ENCODE measurements at places on chromosomes 2 and 18.
A peak's percentile ranks its signal among the peaks of the same experiment; 100 is the strongest.

DNA sequence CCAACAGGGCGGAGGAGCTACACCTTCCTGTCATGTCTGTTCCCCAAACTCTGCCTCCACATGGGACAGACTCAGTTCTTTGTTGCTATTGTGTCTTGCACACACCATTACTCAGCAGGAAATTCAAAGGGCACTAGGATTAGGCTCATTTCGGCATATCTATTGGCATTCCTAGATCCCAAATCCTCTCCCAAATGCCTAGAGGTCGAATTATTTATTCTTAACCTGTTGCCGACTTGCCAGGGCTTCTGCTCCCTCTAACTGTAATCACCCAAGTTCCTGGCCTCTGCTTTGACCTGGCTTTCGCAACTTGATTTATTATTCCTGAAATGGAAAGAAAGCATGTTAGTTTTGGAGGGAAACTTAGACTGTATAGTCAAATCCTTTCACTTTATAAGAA, 67.8 kb upstream of the ST6GAL2 start:
- no peak for DNase-seq

DNA sequence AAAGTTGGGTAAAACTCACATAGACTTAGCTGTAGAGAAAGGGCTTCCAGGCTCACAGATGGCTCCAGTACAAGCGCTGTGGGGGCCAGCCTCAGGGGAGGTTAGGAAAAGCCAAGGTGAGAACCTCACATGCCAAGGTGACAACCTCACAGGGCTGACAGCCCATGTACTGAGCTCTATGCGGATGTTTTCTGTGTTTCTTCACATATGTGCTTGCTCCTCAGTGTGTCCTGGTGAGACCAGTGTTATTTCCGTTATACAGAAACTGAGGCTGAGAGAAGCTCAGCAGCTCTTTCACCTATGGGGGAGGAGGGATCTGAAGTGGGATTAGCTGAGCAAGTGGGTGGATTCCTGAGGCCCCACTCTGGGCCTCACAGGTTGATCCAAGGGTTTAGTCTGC, 67.3 kb downstream of the INPP4A start:
- no peak for DNase-seq

DNA sequence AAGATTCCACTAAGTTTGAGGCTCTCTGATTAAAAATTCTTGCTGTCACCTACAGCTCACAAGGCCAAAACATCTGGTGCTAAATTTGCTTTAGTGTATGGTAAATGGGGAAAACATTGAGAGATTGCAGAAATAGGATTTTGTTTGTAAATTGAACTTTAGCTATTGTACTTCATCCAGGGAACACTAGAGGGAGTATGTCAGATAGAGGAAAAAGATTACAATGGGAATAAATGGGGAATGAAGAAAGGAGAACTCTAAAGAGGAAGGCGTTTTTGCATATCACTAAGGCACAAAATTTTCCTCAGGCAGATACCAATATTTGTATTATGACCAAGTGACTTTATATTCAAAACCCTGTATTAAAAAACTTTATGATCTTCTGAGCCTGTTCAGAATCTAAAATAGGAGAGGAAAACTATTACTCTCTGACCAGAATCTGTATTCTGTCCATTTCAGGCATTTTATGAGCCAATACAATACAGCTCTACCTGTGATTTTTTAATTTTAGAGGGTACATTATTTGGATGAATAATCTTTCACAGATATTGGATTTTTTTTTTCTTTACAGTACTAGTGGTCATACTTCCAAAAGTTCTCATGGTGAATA, 52.3 kb upstream of the ITGB6 start:
- DNase-seq = peak; percentile 76

- DNase-seq = no peak
These were observed 14.0 kb upstream of the DCC start for GRCh38 chr18:52325997-52326396.

DNA sequence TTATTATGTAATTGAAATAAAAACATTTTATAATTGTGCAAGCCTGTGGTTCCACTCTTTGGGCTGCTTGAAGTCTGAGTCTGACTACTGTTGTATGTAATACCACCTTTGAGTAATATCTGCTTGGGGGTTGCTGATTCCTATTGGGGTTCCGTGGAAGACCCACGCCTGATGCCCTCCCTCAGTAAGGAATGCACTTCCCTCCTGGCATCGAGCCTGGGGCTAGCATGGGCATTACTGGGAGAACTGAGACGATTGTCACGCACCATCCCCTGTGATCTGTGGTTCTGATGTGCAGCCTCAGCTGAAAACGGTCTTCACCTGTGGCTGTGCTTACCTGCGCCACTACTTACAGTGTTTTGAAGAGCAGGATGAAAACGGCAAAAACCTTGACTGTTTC, 32.7 kb upstream of the RBM44 start:
- DNase-seq = peak; percentile 14

GRCh38 chr2:192091476-192091875, 103.3 kb downstream of the TMEFF2 start:
- no peak for DNase-seq

DNA sequence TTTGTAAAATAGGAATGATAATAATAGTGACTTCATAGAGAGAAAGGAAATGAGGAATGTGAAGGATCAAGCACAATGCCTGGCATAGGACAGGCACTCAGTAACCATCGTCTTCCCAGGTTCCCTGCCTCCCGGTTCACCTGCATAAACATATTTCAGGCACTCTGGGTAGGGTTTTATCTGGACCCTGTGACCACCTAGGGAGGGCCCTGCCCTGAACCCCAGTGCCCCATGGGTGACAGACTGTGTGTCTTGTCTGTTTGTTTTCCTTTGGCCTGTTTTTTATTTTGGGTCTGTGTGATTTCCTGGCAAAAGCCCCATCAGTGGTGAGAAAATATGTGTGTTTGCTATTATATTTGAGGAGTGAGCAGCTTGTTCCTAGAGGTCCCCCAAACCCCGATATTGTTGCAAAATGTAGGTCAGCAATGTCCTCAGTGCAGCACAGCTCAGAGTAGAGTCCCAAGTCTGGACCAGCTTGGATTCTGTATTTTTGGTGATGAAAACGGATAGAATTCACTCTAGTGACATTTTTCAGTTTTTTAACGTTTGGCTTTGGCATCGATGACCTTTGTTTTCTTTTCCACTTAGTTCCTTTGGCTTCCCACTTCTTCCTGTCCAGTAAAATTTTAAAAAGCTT, 9.6 kb upstream of the NT5C1B start:
- no peak for DNase-seq

GRCh38 chr18:48007955-48008701, 77.7 kb upstream of the SMAD2 start:
- DNase-seq = no peak

- DNase-seq = no peak
These were observed 76.0 kb upstream of the ASB18 start for GRCh38 chr2:236340251-236340650.

DNA sequence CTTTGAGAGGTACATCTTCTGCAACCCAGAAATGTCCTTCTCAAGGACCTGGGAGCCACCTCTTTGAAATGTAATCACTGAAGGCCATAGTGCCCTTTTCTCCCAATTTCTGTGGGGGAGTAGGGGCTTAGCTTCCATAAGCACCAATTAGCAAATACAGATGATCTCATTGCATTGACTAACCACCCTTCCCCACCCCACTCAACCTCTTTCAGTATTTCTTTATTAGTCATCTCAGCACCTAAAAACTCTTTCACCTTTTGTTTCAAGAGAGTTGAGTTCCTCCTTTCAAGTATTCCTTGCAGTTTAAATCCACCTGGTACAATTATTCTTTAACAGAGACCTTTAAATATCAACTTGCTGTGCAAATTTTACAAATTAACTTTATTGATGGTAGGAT, 1011.8 kb upstream of the CDH2 start:
- DNase-seq = no peak

DNA sequence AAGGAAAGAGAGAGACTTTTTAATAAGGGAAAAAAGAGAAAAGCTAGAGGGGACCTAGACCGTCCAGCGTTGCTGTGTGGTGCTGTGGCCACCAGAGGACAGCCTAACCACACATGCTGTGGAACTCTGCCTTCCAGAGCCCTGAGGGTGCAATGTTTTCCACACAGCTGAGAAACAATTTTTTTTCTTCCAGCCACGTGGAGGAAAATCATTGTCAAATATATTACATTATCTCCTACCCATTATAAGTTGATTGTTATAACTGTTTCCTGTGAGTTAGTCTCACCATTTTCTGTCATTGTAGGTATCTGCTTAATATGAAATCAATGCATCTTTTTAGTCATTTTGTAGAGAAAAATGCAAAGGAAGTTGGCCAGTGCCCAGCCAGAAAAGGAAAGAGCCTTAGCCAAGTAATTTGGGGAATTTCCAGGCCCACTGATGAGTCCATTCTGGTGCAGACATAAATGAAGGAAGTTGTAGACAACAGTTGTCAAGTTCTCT, 5.9 kb upstream of the MRPL19 start:
- peak; percentile 69 for DNase-seq

- DNase-seq = peak; percentile 75
These were observed at the start of gene PSD4 for GRCh38 chr2:113173542-113174375. Gene PSD4 (plus strand): TSS chr2:113173971. CDS start chr2:113182457, 8,486 bp downstream.

GRCh38 chr2:215029936-215030335, 108.5 kb downstream of the ABCA12 start:
- no peak for DNase-seq

DNA sequence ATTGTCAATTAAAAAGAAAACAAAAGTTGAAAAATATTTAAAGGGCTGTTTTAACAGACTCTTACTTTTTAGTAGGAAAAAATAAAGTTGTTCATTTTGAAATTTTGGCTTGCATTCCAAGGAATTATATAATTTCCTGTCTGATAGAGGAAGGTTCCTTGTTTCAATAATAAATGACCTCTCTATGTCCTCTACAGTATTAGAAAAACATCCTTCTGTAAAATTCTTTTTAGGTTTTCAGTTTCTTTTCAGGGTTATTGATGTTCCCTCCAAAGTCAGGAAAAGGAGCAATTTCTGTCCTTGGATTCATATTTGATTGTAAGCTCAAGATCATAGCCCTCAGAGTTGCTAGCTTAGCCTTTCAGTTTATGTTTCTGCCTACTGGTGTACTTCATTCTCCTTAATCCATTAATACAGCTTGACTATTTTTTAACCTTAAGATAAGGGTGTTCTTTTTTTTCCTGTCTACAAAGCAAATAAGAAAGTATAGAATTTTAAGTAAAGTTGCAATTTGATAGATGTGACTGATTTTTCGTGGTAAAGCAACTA, 125.2 kb upstream of the COL3A1 start:
- DNase-seq = no peak

DNA sequence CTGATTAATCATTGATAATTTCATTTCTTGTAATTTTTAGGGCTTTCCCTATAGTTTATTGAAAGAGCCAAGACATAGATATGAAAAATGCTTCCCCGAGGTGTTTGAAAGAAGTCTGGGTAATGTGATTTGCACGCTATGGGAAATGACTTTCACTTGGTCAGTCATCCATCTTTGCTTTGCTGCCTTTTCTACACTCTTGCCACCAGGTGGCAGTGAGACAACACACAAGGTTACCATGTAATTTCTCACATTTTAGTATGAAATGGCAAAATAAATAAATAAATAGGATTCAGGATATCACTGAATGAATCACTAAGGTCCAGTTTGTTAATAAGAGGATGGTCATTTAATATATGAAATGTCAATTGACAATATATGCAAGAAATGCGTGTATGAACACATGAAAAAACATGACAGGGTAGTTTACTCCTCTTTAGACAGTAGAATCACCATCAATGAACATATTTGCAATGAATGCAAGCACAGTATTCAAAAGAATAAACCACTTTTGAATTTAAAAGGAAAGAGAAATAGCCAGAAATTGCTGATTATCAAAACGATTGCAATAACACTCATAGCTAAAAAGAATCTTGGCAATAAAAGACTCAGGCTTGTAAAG, 52.2 kb upstream of the KCNH7 start:
- peak; percentile 48 for DNase-seq

DNA sequence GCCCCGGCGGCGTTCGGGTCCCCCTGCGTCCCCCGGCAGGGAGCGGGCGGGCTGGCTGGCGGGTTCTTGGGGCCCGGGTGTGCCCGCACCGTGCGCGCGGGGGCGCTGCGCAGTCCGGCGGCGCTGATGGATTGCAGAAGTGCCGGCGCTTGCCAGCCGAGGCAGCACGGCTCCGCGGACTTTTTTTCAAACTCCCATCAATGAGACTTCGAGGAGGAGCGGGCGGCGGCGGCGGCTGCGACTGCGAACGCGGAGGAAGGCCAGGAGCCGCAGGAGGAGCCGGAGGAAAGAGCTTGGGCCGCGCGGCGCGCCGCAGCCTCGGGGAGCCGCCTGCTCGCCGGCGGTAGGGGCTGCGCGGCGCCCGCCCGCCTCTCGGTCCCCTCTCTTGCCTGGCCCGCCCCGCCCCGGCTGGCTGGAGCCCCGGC, at the start of gene GLI2:
TSS of gene GLI2 (plus strand) at position 123 of the 425 bp plus-strand sequence. CDS start 61,453 bp downstream, outside the sequence.
- DNase-seq = peak; percentile 34

DNA sequence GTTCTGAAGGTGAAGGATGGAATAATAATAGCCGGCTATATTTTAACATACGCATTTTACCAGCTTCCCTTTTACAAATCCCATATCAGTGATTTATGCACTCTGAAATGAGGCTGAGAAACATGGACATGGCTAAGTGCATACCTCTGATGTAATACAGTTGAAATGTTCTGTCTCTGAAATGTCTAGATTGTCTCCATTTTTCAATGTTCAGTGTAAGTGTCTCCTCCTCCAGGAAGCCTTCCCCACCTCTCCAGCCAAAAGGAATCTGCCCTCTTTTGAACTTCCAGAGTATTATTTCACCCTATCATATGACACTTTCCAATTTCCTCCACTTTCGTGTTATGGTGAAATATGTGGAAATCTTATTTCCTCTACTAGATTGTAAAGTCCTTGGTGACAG, 29.5 kb upstream of the ME2 start:
- peak; percentile 69 for DNase-seq

GRCh38 chr18:58302811-58303210, 258.8 kb downstream of the NEDD4L start:
- no peak for DNase-seq

DNA sequence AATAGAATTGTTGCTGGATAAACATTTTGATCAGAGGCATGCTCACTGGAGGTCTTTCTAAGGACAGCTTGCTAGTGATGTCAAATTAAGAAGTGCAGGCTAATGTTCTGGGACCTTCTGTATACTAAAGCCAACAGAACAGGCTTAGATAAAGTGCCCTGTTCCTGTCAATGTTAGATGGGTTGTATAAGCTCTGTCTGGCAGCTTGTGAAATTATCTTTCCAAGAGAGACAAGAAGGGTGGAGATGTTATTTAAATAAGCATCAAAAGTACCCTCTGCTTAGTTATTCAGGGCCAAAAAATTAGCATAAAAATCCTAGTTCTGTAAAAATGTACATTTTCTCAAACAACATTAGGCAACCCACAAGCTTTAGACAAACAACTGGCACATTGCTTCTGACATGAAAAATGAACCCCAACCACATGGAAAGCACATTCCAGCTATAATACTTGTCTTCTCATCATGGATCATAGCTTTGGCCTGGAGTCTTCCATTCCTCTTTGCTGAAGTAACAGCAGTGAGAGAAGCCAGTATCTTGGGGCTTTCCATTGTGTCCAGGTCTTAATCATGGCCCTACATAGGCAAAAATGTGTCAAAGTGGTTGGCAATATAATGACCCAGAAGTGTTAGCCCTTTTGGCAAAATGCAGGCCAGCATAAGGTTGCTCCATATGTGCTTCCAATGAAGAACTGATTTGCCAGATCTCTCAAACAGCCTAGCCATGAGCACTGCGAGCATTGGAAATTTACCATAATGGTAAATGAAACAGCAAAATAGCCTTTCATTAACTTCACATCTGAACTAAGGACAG, 478.1 kb upstream of the ZNF804A start:
- no peak for DNase-seq
